ENCODE measurements at places on chromosomes 7 and 10.
A peak's percentile ranks its signal among the peaks of the same experiment; 100 is the strongest.

- DNase-seq = no peak
Observed at GRCh38 chr10:107059872-107060271, 104.6 kb downstream of the SORCS1 start.

DNA sequence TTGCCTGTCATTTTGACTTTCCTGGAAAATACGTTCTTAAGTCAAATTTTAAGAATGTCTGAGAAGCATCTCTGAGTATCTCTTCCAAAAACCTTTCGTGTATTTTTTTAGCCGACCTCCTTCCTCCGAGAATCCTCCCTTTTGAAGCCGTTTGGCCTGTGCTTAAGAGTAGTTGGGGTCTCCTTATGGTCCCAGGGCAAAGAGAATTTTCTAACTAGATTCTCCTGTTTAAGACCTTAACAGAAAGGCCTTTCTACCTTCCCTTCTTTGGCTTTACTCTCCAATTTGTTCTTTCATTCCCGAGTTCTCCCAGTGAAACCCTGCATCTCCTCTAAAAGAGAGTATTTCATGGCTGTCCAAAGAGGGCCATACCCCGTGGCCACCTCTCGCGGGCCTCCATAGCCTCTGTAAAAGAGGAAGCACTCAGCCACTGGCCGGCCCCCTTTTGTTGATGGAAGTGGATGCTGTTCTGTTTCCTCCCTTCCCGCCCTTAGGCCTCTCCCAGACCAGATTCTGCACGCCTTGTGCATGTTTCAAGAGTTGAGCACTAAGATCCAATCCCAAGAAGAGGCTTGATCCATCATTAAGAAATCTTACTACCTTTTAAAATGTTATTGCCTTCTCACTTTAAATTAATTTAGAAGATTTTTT, 6.6 kb upstream of the FEZF1 start:
- no peak for DNase-seq

- no peak for DNase-seq
Observed at GRCh38 chr10:86107131-86107530, 259.5 kb downstream of the GRID1 start.

GRCh38 chr7:43764039-43764761, 5.7 kb downstream of the BLVRA start:
- no peak for DNase-seq

- DNase-seq = no peak
Observed at GRCh38 chr10:132452216-132452650, 55.2 kb downstream of the PWWP2B start.

- no peak for DNase-seq
Observed at GRCh38 chr10:132707121-132707775, 78.7 kb downstream of the NKX6-2 start.

DNA sequence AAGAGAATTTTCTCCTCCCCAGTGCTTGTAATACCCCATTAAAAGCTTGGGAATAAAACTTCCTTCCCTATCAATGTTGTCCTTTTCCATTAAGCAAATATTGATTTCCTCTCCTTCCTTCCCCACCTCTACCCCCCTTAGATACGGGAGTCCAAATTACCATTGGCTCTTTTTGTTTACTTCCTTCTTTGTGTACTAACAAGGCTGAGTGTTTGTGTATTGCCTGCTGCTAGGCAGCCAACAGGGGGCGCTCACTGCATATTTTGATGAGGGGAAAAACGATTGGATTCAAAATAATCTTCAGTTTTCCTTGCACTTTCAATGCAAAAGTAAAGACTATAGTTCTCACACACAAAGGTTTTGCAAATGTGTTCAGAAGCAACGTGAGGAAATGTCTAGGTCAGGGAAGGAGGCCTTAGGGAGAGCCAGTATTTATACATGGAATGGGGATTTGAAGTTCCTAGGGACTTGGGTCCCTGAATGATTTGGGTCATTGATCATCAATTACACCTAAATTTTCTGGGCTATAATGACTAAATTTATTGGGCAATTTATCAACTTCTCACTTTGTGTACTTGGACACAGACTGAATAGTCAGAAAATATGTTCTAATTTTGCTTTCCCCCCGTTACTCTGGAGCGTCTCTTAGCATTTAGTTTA, 23.6 kb upstream of the VPS41 start:
- peak; percentile 63 for DNase-seq

DNA sequence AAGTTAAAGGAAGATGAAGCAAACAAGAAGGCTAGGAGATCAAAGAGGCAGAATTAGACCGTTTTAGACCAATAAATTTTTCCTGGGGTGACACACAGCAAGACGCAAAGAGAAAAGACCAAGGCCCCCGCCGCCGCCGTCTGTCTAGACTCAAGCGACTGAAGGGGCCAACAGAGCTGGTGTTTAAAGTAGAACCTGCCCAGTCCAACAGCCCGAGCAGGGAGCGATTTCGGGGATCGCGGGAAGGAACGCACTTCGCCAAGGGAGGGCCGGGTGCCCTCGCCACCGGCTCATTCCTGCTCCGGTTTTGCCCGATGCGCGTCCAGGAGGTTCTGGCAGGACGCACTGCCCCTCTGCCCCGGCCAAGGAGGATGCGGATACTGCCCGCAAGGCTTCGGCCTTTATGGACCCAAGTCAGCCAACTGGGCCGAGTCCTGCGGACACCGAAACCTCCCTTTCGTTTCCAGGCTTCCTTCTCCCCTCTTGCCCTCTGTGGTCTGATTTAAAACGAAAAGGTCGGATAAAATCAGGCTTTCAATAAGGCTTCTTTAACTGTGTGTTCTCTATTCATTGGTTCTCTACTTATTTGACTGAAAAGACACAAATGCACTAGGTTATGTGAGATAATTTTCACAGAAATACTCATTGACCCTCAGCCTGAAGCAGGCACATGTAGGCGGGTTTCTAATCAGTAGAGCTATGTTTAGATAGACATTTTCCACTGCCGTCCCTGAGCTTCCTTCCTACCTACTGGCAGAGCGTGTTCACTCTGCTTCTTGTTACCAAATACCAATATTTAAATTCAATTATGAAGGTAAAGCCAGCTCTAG, 2.2 kb upstream of the HOXA7 start:
- no peak for DNase-seq

GRCh38 chr10:36114913-36115312, 472.8 kb upstream of the FZD8 start:
- no peak for DNase-seq

DNA sequence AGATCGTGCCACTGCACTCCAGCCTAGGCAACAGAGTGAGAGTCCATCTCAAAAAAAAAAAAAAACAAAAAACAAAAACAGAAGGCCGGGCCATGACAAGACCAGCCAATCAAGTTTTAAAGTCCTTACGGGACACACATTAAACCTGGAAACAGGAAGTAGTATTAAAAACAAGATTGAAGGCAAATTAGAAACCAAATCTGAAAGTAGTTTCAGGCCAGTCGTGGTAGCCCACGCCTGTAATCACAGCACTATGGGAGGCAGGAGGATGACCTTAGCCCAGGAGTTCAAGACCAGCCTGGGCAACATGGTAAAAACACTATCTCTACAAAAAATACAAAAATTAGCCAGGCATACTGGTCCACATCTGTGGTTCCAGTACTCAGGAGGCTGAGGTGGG, 18.1 kb downstream of the PSAP start:
- DNase-seq = peak; percentile 18

GRCh38 chr10:26881600-26882331, 21.0 kb upstream of the ABI1 start:
- peak; percentile 62 for DNase-seq

DNA sequence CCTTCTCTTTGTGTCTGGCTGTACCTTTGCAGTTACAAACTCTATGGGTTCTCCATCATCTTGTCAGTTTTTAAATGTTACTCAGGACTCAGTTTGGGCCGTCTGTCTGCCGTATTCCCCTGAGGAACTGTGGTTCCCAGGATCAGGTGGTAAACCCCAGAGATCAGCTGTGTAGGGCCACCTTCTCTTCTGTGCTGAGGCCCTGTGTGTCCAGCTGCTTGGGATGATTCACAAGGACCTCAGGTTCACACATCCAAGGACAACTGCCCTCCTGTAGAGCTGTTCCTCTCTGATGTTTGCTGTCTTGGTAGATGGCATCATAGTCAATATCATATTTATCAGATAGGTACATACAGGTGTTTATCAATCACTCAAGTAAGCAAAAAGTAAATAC, 24.5 kb downstream of the CUL1 start:
- DNase-seq = no peak

DNA sequence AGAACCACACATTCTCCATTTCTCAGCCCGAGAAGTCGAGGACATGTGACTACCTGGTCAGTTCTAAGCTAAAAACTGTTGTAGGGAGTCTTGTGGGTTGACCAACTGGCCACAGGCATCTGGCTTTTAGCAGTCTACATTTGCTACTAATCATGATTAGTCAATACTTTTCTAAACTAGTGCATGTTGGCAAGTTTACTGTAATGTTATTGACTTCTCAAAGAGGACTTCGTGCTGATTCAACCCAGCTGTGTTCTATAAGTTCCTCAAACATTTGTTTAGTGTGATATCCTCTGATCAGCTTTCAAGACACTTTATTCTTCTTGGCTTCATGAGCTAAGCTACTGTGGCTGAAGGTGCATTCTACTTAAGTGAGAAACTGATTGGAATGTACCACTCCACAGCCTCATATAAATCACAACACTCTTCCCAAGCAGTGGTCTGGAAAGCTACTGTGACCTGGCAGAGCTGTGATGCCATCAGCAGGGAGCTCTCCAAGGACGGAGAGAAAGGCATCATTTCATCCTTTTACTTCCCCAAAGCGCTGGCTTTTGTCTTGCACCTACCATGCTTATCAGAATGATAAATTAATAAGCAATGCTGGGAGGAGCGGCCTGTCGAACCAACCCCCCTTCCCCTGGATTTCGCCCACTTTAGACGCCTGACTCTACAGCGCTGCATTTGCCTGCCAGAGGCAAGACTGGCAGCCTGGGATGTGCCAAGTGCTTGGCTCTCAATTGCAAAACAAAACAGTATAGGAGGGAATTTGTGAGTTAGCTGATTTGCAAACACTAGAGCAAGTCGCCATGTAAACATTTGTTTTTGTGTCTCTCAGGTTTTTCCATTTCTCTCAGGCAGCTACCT, 206.7 kb upstream of the PLXNA4 start:
- DNase-seq = no peak

- DNase-seq = no peak
Observed at GRCh38 chr10:98513704-98514103, 67.0 kb upstream of the HPS1 start.

DNA sequence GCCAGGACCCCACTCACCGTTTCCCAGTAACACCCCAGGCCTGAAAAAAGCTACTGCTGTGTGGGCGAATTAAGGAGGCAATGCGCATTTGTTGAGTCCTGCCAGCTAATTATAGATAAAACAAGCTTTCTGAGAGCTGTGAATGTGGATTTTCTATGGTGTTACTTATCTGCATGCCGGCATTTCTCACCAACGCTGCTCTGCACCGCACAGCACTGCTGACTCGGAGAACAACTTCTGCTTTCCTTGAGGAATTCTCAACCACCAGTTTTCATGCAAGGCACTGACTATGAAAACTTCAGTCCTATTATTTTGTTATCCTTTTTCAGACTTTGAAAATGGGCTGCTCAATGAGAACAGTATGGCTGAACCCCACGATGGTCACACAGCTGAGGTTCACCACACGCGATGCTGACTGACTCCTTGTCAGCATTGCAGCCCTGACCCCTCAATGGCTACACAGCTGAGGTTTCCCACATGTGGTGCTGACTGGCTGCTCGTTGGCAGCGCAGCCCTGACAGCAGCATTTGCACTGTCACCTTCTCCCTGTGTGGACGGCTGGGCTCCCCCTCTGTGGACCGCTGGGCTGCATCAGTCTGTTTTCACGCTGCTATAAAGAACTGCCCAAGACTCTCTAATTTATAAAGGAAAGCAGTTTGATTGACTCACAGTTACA, 190.6 kb downstream of the DIP2C start:
- no peak for DNase-seq

DNA sequence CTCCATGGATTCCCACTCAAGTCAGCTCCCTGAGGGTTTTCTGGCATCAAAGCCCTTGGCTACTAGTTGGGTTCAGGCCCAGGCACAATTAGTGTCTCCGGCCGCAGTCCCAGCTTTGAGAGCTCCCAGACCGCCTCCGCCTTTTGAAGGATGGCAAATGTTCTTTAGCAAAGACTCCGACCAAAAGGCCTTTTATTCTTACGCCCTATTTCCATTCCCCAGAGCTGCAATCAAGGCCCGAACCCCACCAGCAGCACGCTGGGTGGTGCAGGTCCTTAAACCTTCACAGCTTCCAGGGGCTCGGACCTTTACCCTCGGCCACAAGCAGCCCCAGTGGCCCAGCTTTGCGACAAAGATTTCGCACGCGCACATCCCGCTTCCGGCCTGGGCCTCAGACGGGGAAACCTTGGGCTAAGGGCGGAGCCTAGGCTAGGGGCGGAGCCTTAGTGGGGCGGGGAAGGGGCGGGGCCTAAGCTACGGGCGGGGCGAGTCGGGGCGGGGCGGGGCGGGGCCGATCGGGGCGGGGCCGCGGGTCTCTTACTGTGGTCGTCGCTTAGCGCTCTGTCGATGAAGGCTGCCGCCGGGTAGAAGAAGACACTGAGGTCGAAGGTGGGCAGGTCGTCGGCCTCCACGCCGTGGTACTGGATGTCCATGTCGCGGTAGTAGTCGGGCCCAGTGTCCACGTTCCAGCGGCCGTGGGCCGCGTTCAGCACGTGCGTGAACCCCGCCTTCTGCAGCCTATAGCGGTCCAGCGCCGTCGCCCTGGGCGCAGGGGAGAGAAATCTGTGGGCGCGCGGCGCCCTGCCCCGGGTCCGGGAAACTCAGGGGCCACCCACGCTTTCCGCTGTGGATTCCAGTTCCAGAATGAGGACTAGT, 68.0 kb upstream of the SAMD8 start:
- peak; percentile 64 for DNase-seq
